ENCODE measurements at places on chromosomes 4 and X. TPM values are rescaled to one million over a fixed set of nuclear protein-coding genes. Genes with fewer than 3 reads are reported as not detected.
A peak's percentile ranks its signal among the peaks of the same experiment; 100 is the strongest.

DNA sequence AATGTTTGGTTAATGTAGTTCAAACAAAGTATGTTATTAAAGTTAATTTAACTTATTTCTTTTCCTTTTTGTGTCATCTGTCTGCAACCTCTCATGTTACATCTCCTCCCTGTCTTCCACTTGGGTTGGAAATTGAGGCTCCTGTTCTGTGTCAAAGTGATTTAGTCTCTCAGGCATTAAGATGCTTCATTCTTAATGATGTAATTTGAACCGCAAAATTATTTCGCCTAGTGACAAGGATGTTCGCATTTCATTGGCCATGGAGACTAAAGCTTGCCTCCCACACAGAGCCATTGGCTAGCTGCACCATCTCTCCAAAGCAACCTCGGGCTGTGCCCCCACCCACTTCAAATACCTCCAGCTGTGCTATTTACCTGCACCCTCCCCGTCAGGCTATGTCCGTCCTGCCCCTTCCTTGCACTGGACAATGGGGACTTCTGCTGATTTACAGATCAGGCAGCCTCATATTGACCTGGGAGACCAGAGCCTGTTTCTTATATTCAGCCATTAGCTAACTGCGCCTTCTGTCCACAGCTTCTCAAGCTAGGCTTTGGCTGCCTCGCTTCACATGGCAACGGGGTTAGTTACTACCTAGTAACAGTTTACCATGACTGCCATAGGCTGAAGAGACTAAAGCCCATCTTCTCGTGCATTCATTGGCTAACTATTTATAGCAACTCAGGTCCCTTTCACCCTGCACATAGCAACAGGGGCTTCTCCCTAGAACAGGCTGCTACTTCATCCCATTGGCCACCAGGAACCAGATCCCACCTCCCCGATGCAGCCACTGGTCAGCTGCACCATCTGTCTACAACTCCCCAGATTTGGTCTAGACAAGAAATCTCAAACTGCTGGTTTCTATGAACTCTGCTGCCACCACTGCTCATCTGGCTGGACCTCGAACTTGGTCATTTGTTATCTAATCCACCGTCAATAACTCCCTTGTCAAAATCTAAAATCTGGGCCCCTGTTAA, 8.6 kb upstream of the ZNF157 start:
- peak overlapping the region; percentile 93 for H3K27ac ChIP-seq
- H3K4me1 ChIP-seq, result peaks cover 33% of the 10 kb centered on the region
- H3K27me3 ChIP-seq, result no peaks in the 10 kb centered on the region
- H3K4me3 ChIP-seq, result peak overlapping the region; percentile 88
- no peaks in the 10 kb centered on the region for H3K36me3 ChIP-seq
- peak; percentile 54 for DNase-seq

The TKTL1 gene
- total RNA-seq, result 0.91 TPM

The ITGB1BP2 gene
- total RNA-seq, result 7.1 TPM

DNA sequence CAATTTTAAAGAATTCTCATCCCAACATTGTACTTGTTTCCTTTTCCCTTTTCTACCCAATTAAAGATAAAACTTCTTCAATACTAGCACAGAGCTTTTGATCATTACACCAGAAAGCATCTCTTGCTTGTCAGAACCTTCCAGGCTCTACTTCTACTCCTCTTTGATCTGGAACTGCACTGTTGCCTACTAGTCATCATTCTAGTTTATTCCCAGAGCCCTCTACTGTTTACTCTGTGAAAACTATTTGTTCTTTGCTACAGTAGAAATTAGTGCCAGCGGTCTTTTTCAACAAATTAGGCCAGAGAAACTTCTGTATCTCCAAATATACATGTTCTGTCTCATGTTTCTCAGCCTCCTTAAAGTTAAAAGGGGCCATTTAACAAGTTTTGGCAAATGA, 46.8 kb upstream of the TMPRSS11F start:
- H3K36me3 ChIP-seq, result no peaks in the 10 kb centered on the region
- no peak overlapping the region for H3K4me3 ChIP-seq
- no peaks in the 10 kb centered on the region for H3K4me1 ChIP-seq
- H3K27ac ChIP-seq, result no peak overlapping the region

GRCh38 chrX:93598076-93598475, 75.3 kb downstream of the NAP1L3 start:
- H3K27ac ChIP-seq, result no peak overlapping the region
- no peak for DNase-seq
- H3K27me3 ChIP-seq, result no peaks in the 10 kb centered on the region
- peaks cover 13% of the 10 kb centered on the region for H3K4me1 ChIP-seq
- H3K4me3 ChIP-seq, result no peak overlapping the region

GRCh38 chrX:108055546-108055945, 10.7 kb downstream of the VSIG1 start:
- no peak for DNase-seq
- no peak overlapping the region for H3K4me3 ChIP-seq
- H3K36me3 ChIP-seq, result no peaks in the 10 kb centered on the region
- H3K27ac ChIP-seq, result no peak overlapping the region
- H3K27me3 ChIP-seq, result peaks cover 3% of the 10 kb centered on the region
- no peaks in the 10 kb centered on the region for H3K4me1 ChIP-seq

DNA sequence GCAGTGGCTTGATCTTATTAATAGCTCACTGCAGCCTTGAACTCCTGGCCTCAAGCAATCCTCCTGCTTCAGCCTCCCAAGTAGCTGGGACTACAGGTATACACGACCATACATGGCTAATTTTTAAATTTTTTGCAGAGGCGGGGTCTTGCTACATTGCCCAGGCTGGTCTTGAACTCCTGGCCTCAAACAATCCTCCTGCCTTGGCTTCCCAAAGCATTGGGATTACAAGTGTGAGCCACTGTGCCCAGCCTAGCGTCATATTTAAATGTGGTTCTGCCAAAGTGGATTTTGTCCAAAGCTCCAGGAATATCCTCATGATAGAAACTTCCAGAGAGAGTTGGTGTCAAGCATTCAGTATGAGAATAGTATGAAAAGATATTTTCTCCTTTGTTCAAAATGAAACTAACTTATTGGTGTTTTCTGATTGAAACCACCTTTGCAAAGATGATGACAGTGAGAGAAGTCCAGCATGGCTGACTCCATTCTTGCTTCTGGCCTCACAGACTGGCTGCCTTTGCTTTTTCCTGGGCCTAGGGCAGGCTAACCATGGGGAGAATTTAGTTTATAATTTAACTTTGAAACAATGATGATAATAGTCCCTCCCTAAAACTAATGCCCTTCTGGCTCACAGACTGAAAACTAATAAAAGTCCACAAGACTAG, 129.0 kb downstream of the C4orf51 start:
- no peak for DNase-seq
- no peak overlapping the region for H3K4me3 ChIP-seq
- H3K4me1 ChIP-seq, result peaks cover 26% of the 10 kb centered on the region
- H3K36me3 ChIP-seq, result peaks cover 35% of the 10 kb centered on the region
- H3K27me3 ChIP-seq, result no peaks in the 10 kb centered on the region
- no peak overlapping the region for H3K27ac ChIP-seq

The FAM184B gene
- 0.16 TPM for total RNA-seq

GRCh38 chr4:1105662-1106061, 7.7 kb downstream of the RNF212 start:
- no peak overlapping the region for H3K4me3 ChIP-seq
- H3K36me3 ChIP-seq, result no peaks in the 10 kb centered on the region
- no peak overlapping the region for H3K27ac ChIP-seq
- H3K27me3 ChIP-seq, result peaks cover 14% of the 10 kb centered on the region
- H3K4me1 ChIP-seq, result peaks cover 14% of the 10 kb centered on the region
- no peak for DNase-seq

DNA sequence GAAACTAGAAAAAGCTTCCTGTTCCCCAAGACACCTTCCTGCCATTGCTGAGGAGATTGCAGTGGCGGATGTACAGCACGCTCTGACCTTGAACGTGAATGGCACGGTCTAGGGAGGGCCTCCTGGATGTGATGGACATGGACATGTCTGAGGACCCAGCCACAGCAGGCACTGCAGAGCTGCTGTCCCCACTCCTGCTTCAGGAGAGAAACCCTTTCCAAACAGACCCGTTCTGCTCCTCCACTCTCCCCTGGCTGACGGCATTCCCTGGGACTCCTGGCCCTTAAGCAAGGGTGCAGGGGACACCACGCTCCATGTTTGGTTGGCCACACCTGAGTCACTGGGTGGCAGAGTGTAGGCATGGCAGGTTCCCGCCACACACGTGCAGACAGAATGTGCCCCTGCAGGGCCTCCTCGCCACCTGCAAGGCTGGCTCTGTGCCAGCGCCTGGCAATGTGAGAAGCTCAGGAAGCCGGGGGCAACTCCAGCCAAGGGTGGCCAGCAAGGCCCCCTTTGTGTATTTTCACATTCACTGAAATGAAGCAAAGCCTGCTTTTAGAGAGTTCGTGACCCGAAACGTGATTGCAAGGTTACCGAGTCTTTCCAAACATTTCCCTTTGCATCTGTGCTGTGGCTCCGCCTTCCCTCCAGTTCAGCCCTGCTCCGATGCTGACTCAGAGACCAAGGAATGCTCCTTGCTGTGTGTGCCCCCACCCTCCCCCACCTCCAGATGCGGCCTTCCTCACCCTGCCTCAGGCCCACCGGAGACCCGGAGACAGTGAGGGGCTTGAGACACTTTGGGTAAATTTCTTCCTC, 46.1 kb downstream of the HTRA3 start:
- H3K36me3 ChIP-seq, result no peaks in the 10 kb centered on the region
- no peaks in the 10 kb centered on the region for H3K27me3 ChIP-seq
- H3K4me3 ChIP-seq, result peak overlapping the region; percentile 59
- peak; percentile 21 for DNase-seq
- peak overlapping the region; percentile 24 for H3K27ac ChIP-seq

GRCh38 chrX:51487960-51488267, 8.5 kb downstream of the NUDT11 start:
- no peaks in the 10 kb centered on the region for H3K27me3 ChIP-seq
- H3K4me3 ChIP-seq, result no peak overlapping the region
- H3K27ac ChIP-seq, result no peak overlapping the region
- no peak for DNase-seq
- peaks cover 20% of the 10 kb centered on the region for H3K4me1 ChIP-seq
- H3K36me3 ChIP-seq, result peaks cover 2% of the 10 kb centered on the region

DNA sequence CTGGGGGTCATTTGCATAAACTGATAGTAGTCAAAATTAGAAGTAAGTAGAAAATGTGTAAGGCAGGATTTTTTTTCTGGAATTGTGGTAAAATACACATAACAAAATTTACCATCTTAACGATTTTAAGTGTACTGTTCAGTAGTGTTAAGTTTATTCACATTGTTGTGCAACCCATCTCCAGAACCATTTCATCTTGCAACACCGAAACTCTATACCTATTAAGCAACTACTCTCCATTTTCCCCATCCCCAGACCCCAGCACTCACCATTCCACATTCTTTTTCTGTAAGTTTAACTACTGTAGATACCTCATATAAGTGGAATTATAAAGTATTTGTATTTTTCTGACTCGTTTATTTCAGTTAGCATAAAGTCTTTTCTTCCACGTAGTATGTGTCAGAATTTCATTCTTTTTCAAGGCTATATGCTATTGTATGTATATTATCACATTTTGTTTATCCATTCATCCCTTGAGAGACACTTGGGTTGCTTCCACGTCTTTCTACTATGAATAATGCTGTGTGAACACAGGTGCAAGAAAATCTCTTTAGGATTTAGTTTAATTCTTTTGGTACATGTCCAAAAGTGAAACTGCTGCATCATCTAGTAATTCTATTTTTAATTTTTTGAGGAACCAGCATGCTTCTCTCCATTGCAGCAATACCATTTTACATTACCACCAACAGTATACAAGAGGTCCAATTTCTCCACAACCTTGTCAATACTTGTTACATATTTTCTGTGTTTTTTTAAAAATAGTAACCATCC, 39.1 kb upstream of the NSUN7 start:
- no peak for DNase-seq
- H3K27ac ChIP-seq, result no peak overlapping the region
- no peak overlapping the region for H3K4me3 ChIP-seq
- H3K27me3 ChIP-seq, result peaks cover 5% of the 10 kb centered on the region

DNA sequence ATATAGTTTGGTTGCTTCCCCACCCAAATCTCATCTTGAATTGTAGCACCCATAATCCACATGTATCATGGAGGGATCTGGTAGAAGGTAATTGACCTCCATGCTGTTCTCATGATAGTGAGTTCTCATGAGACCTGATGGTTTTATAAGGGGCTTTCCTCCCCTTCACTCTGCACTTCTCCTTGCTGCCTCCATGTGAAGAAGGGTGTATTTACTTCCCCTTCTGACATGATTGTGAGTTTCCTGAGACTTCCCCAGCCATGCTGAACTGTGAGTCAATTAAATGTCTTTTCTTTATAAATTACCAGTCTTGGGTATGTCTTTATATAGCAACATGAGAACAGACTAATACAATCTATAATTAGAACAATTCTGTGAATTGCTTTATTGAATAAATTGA, 11.9 kb upstream of the DCAF4L1 start:
- no peaks in the 10 kb centered on the region for H3K27me3 ChIP-seq
- H3K4me3 ChIP-seq, result no peak overlapping the region
- DNase-seq, result no peak
- H3K27ac ChIP-seq, result no peak overlapping the region

GRCh38 chr4:25978327-25978726, 64.3 kb downstream of the SMIM20 start:
- H3K4me1 ChIP-seq, result peaks cover 8% of the 10 kb centered on the region
- H3K4me3 ChIP-seq, result no peak overlapping the region
- H3K27ac ChIP-seq, result peak overlapping the region; percentile 84
- no peaks in the 10 kb centered on the region for H3K36me3 ChIP-seq
- no peak for DNase-seq

The MAGEC1 gene
- total RNA-seq, result not detected

- H3K27ac ChIP-seq, result no peak overlapping the region
- no peaks in the 10 kb centered on the region for H3K27me3 ChIP-seq
- peaks cover 26% of the 10 kb centered on the region for H3K4me1 ChIP-seq
- H3K36me3 ChIP-seq, result peaks cover 8% of the 10 kb centered on the region
- DNase-seq, result no peak
Measured at GRCh38 chrX:10507181-10507580, 113.2 kb downstream of the MID1 start.

DNA sequence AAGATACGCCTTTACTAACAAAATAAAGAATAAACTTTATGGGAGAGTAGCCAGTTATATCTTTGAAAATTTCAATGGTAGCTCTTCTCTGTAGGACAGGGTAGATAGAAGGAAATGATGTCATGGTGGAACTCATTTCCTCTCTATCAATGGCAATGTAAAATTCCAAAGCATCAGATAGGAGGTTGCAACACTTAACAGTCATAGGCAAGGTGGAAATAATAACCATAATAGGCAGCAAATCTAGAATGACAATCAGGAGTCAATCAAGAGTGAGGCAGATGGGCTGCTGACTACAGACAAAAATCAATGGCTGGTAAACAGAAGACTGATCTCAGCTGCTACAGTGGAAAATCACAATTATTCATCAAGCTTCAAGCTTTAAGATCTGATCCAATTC, 53.9 kb upstream of the TET2 start:
- H3K4me1 ChIP-seq, result no peaks in the 10 kb centered on the region
- no peaks in the 10 kb centered on the region for H3K36me3 ChIP-seq
- DNase-seq, result no peak
- H3K4me3 ChIP-seq, result no peak overlapping the region

- DNase-seq, result peak; percentile 88
- no peaks in the 10 kb centered on the region for H3K36me3 ChIP-seq
- peaks cover 40% of the 10 kb centered on the region for H3K4me1 ChIP-seq
Measured at GRCh38 chrX:110412971-110413726, 54.5 kb downstream of the RTL9 start.

The HNRNPDL gene
- total RNA-seq, result 603 TPM

- no peaks in the 10 kb centered on the region for H3K4me1 ChIP-seq
- no peaks in the 10 kb centered on the region for H3K27me3 ChIP-seq
- H3K4me3 ChIP-seq, result no peak overlapping the region
- H3K36me3 ChIP-seq, result no peaks in the 10 kb centered on the region
- no peak overlapping the region for H3K27ac ChIP-seq
Measured at GRCh38 chr4:12211636-12212035, 782.9 kb upstream of the HS3ST1 start.

The GLOD5 gene
- not detected for total RNA-seq

GRCh38 chr4:110970642-110971041, 347.8 kb upstream of the PITX2 start:
- DNase-seq, result peak; percentile 29
- H3K27ac ChIP-seq, result no peak overlapping the region
- H3K4me1 ChIP-seq, result no peaks in the 10 kb centered on the region
- H3K36me3 ChIP-seq, result no peaks in the 10 kb centered on the region
- no peak overlapping the region for H3K4me3 ChIP-seq
- peaks cover 26% of the 10 kb centered on the region for H3K27me3 ChIP-seq

Data from neural crest cell (in vitro differentiated cells).